Uterine smooth muscle cell (primary cell): ENCODE measurements at places on chromosomes 11 and 22. TPM values are rescaled to one million over a fixed set of nuclear protein-coding genes. Genes with fewer than 3 reads are reported as not detected.

UPK2 gene
- total RNA-seq: not detected in 2 replicates

SLC22A8 gene
- total RNA-seq: under 0.01 TPM in 1 of 2 replicates, not detected in the other

ATP6V1E1 gene
- total RNA-seq: 146 and 168 TPM in 2 replicates

TSPAN32 gene
- total RNA-seq: under 0.01 and 0.12 TPM in 2 replicates

SCGB1C1 gene
- total RNA-seq: not detected in 2 replicates

MS4A12 gene
- total RNA-seq: not detected in 2 replicates

TMEM191C gene
- total RNA-seq: 0.66 and 1.5 TPM in 2 replicates
